ENCODE measurements at places on chromosomes 11 and 22.

DNA sequence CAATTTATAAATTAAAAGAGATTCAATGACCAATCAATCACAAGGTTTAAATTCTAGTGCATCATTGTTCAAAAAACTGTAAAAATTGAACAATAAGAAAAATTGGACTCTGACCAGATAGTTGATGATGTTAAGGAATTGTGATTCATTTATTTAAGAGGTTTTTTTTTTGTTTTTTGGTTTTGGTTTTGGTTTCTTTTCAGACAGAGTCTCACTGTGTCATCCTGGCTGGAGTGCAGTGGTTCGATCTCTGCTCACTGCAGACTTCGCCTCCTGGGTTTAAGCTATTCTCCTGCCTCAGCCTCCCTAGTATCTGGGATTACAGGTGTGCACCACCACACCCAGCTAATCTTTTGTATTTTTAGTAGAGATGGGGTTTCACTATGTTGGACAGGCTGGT lies 17.1 kb upstream of the EIF3M start:
- no peak for DNase-seq

GRCh38 chr22:25888399-25889054 lies 146.5 kb downstream of the MYO18B start:
- DNase-seq, result no peak

DNA sequence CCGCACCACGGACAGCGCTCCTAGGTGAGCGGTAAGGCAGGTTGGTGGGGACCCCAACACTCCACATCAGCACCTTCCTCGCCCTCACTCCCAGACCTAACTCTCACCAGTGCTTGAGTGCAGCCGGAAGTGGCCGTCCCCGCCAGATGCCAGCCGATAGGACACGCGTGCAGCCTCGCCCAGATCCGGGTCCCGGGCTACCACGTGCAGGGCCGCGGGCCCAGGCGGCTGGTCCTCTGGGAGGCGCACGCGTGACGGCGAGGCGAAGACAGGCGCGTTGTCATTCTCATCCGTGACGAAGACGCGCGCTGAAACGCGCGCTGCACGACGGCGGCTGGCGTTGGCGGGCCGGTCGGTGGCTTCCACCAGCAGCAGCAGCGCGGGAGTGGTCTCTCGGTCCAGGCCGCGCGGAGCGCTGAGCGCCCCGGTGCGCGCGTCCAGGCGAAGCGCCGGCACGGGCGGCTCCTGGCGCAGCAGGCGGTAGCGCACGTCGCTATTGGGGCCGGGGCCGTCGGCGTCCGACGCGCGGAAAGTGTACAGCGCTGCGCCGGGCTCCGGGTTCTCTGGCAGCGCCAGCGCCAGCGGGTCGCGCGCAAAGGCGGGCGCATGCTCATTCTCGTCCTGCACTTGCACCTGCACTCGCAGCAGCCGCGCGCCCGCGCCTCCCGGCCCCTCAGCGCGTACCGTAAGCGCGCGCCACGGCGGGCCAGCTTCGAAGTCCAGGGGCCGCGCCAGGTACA lies 10.8 kb upstream of the TPP1 start:
- DNase-seq, result peak; percentile 26

- DNase-seq, result no peak
These were observed 86.2 kb downstream of the ZNRF3 start for GRCh38 chr22:28969401-28970168.

DNA sequence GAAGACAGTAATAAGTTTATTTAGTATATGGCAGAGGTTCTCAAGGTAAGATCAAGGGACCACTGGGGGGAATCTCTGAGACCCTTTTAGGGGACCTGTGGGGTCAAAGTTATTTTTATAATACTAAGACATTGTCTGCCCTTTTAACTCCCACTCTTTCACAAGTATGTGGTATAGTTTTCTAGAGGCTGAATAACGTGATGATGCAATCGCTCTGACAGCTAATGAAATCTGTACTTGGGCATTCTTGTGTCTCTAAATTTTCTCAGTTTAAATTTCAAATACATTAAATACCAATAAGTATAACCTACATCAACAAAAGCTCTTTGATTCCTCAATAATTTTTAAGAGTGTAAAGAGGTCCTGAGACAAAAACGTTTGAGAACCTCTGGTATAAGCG lies 147.9 kb downstream of the ATG16L2 start:
- DNase-seq, result no peak

All from transverse colon (tissue), 4 donors.